ENCODE measurements at places on chromosomes 4 and X.

DNA sequence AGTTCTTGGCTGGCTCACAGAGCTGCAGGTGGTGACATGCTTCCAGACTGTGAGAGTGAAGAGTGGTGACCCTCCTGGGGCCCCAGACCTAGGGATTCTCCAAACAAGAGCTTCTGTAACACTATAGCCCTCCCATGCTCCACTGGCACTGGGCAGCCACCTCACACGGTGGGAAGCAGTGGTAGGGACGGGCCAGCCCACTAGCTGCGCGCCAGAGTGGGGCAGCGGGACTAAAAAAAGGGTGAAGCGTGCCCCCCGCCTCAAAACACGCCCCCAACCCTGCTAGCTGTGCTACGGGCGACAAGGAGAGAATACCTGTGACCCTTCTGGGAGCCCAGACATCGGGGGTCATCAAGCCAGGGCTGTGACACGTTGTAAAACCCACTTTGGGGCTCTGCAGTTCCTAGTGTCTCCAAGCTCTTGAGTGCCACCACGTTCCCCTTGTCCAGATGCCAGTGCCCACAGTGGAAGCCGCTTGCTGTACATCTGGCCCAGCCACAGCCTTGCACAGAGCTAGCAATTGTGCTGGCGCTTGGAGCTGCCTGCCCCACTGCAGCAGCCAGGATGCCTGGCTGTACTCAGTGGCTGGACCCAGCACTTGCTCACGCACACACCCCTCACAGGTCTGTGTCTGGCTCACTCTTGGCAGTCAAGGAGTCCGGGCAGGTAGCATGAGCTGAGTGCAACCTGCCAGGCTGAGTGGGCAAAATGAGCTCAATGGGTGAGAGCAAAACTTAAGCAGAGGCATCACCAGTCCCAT lies 100.0 kb downstream of the DCAF12L2 start:
- no peak for DNase-seq

GRCh38 chr4:117637347-117637746 lies 396.9 kb upstream of the NDST3 start:
- no peak for DNase-seq

GRCh38 chr4:52028970-52029369 lies 8.8 kb upstream of the LRRC66 start:
- peak; percentile 18 for DNase-seq

DNA sequence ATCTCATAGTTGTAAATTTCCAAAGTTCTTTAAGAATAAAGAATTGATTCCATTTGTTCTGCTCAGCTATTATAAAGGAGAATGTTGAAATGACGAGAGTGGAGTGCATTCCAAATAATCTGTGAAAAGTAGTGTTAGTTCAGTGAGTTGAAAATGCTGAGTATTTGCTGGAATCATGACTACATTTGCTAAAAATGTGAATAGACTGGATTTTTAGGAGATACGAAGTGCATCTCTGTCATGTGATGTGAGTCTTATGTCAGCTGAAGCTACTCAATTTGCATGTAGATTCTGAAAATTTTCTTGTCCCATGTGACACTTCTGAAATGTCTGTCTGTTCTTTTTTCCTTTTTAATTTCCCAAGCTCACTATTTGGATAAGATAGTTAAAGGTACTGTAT lies 206.0 kb downstream of the DCTD start:
- DNase-seq: no peak

DNA sequence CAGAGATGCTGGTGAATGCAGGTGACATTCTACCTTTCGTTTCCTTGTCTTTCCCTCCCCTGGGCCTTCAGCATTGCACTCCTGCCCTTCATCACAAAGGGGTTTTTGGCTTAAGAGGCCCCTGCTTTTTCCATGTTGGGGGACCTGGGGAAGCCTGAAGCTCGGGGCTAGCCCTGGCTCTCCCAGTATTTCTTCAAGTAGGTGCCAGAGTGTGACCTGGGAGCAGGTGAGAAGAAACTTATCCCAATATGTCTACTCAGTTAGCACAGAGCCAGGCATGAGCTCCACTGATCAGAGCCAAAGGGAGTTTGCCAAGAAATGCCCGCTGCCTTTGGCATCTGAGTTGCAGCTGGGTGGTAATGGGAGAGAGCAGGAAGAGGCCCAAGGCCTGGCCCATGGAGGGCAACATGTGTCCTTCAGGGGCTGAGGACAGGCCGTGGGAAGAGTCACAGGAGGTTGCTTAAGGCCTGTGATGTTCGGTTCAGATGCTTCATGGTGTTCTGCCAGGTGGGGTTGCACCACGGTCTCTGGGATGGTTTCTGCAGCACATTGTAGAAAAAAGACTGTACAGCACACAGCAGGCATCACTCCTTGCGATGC lies 7.6 kb downstream of the PRRG3 start:
- DNase-seq: no peak

DNA sequence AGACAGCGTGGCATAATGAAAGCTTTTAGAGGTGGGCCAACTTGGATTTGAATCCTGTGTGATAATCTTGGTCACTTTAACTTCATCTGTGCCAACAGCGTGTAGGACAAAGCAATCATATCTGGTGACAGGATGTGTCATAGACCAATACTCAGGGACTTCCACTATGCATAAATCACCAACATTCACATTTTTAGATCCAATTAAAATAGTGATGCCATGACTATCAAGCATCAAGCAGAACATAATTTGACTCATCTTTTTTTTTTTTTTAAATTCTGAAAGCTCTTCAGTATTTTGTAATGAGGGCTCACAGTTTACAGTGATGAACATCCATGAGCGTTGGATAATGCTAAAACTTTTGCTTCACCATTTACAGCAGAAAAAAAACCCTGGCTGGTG lies 27.3 kb upstream of the RAPGEF2 start:
- no peak for DNase-seq

GRCh38 chr4:156101571-156101970 lies 147.9 kb upstream of the CTSO start:
- no peak for DNase-seq

DNA sequence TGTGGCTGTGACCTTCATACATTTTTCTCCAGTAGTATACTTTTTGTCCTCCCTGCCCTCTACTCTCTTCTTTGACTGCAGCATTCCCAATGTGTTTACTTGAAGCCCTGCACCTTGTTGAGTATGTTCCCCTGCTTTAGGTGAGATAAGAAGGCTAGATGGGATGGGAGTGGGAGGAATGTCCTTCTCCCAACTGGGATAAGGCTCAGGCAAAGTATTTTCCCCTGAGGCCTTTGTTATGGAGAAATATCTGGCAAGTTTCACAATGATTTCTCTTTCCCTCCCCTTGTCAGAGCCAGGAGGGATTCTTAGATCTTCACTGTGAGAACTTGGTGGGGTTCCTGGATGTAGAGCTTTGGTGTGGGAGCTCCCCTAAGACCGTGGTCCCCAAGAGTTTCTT lies 131.8 kb downstream of the CLCN5 start:
- no peak for DNase-seq

GRCh38 chr4:24783506-24783905 lies 11.9 kb upstream of the SOD3 start:
- no peak for DNase-seq

DNA sequence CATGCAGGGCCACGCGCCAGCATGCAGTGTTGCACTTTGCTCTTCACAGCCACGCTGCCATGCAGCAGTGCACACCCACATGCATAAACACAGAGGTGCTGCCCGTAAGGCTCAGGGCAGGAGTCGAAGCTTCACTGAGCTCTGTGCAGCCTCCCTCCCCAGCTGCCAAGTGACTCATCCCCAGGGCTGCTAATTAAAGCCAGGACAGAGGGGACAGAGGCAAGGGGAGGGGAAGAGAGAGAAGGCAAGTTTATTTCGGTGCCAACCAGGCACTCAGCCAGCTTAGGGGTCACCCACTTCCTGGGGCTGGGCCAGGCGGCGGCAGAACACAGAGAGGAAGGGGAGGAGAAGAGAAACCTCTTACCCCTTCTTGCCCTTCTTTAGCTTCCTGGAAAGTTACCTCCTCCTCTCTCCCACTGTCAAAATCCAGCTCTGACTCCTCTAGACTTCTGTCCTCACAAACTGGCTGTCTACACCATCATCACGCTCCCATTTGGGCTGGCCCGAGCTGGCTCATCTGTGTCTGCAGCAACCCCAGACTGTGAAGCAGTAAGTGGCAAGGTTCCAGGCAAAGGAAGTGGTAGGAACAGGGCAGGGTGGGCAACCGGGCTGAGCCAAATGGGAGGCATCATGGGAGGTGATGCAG lies 6.2 kb upstream of the IQSEC2 start:
- DNase-seq: peak; percentile 70

- no peak for DNase-seq
Observed at GRCh38 chr4:112403101-112403945, 106.2 kb downstream of the ALPK1 start.

GRCh38 chr4:184949020-184949419 lies 69.3 kb upstream of the HELT start:
- no peak for DNase-seq

- DNase-seq: no peak
Observed at GRCh38 chr4:69323284-69323683, 43.0 kb downstream of the UGT2B28 start.

- no peak for DNase-seq
Observed at GRCh38 chrX:48107717-48108116, 22.7 kb upstream of the SPACA5B start.

DNA sequence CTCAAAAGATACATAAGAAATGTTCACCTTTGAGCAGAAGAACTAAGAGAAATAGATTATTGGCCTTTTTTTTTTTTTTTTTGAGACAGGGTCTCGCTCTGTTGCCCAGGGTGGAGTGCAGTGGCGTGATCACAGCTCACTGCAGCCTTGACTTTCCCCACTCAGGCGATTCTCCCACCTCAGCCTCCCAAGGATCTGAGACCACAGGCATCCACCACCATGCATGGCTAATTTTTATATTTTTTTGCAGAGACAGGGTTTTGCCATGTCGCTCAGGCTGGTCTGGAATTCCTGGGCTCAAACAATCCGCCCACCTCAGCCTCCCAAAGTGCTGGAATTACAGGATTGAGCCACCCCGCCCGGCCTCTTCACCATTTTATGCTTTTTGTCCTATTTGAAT lies 2.9 kb upstream of the TLR6 start:
- no peak for DNase-seq

DNA sequence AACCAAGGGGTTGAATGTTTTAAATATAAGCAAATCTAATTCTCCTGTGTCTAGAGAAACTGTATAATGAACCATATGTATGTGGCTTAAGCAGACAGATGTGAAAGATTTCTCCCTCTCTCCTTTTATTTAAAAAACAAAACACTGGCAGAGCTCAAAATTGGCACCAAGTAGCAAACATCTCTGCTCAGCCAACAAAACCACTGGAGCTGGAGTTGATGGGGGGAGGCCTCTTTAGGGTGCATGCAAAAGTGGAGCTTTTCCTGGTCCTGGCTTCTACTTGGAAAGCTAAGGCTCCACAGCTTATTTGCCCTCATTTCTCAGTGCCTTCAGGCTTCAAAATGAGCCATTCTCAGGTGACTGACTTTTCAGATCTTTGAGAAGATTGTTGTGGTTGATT lies 95.6 kb downstream of the REPS2 start:
- DNase-seq: no peak

All from HT-29 (cell line).